Central memory CD8-positive, alpha-beta T cell (primary cell): ENCODE measurements at places on chromosomes 3 and 15.

DNA sequence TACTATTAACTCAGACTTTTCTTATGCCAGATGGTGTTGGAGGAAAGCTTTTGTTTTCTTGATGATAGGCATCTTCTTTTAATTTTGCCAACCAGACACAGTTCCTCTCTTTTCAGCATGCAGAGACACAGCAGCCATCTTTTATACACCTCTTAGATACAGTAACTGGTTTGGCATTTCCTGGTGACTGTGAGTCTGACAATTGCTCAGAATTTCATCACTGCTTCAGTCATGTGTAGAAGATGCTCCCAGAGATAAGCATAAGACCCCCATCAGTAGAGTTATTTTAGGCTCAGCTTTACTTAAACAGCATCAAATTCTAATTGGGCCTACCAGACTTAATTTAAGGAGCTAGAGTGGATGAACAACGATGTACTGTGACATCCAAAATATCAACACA, 779.0 kb downstream of the SQOR start:
- DNase-seq, result no peak
- no peak overlapping the region for H3K4me3 ChIP-seq
- no peaks in the 10 kb centered on the region for H3K36me3 ChIP-seq
- H3K4me1 ChIP-seq, result no peaks in the 10 kb centered on the region

GRCh38 chr15:52786436-52787122, 3.6 kb downstream of the ONECUT1 start:
- peak overlapping the region; percentile 25 for H3K4me3 ChIP-seq
- peaks cover 9% of the 10 kb centered on the region for H3K36me3 ChIP-seq
- no peak for DNase-seq
- H3K27ac ChIP-seq, result no peak overlapping the region
- H3K27me3 ChIP-seq, result peaks cover 92% of the 10 kb centered on the region
- peaks cover 17% of the 10 kb centered on the region for H3K4me1 ChIP-seq

DNA sequence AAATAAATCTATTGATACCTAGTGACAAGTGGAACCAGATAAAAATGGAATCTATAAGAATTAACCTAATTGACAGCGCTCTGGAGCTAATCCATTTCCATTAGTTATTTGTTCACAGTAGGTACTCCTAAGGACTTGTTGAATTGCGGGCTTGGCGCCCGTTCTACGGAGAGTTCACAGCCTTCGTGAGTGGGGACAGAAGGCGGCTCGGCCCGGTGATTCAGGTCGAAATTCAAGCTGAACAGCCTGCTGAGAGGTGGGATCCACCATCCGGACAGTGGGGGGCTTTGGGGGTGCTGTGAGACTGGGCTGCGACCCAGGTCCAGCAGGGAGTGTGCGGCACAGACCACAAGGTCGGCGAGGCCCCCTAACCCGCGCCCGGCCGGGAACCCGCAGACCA, 779 bp upstream of the CTNNB1 start:
- H3K27me3 ChIP-seq, result no peaks in the 10 kb centered on the region
- H3K36me3 ChIP-seq, result peaks cover 22% of the 10 kb centered on the region
- DNase-seq, result no peak
- H3K4me1 ChIP-seq, result peaks cover 36% of the 10 kb centered on the region
- H3K4me3 ChIP-seq, result peak overlapping the region; percentile 88
- peak overlapping the region; percentile 90 for H3K27ac ChIP-seq

GRCh38 chr3:9452417-9452816, 55.0 kb downstream of the SETD5 start:
- no peak overlapping the region for H3K4me3 ChIP-seq
- no peak for DNase-seq
- peaks cover 64% of the 10 kb centered on the region for H3K36me3 ChIP-seq
- peaks cover 14% of the 10 kb centered on the region for H3K4me1 ChIP-seq
- peak overlapping the region; percentile 85 for H3K27ac ChIP-seq

GRCh38 chr3:73094951-73095350, 33.5 kb downstream of the EBLN2 start:
- no peaks in the 10 kb centered on the region for H3K36me3 ChIP-seq
- DNase-seq, result no peak

DNA sequence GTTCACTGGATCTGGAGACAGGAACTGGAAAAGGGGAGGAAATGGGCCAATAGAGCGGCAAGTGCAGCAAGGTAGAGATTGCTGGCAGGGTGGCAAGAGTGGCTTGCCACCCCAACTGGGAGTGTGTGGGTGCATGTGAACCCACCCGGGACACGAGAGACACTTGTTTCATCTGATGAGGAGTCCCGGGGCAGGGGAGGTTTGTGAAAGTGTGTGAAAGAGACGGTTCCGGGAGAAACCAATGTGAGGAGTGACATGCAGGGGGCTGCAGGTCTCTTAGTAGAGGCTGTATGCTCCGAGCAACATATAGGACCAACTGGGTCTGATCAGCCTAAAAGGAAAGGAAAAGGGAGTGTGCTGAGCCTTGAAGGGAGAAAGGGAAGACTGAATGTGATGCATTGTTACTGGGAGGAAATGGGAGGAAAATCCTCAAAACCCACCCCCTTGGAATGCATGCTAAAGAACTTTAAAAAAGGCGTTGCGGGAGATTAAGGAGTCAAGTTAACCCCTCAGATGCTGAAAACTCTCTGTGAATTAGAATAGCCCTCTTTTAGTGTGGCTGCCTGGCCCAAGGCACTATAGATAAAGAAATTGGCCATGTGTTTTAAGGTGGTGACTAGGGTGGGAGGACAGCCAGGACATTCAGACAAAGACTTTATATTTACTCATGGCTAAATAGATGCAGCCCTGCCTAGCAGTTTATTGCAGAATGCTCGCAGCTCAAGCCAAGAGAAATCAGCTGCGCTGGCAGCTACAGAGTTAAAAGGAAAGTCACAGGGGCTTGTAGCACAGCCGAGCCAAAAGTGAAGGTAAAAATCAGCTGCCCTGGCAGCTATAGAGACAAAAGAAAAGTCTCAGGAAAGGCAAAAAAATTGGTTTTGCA, 9.1 kb upstream of the SLC9C1 start:
- no peak overlapping the region for H3K27ac ChIP-seq
- H3K4me1 ChIP-seq, result peaks cover 1% of the 10 kb centered on the region
- no peaks in the 10 kb centered on the region for H3K27me3 ChIP-seq
- DNase-seq, result no peak
- H3K4me3 ChIP-seq, result no peak overlapping the region
